ENCODE measurements at places on chromosomes 3 and 15.

- no peak for DNase-seq
Observed at GRCh38 chr3:186281176-186281575, 80.9 kb downstream of the DGKG start.

GRCh38 chr3:168040607-168041208 is 55.0 kb downstream of the GOLIM4 start:
- no peak for DNase-seq

- no peak for DNase-seq
Observed at GRCh38 chr3:172204716-172205115, 165.3 kb downstream of the FNDC3B start.

DNA sequence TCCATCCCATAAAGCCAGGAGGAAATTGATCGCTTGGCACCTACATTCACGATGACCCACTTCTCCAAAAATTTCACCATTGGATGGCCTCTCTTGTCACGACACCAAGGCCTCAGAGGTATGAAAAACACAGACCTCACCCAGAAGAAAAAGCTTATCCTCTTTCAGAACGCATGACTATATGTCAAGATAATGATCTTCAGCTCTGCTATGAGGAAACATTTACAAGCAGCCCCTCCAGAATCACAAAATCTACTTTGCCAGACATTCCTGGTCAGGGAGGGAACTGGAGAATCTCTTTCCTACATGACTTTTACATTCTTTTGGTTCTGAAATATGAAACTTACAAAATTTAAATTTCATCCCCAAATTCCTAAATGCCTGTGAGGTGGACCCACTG is 122.7 kb downstream of the WNT5A start:
- no peak for DNase-seq

DNA sequence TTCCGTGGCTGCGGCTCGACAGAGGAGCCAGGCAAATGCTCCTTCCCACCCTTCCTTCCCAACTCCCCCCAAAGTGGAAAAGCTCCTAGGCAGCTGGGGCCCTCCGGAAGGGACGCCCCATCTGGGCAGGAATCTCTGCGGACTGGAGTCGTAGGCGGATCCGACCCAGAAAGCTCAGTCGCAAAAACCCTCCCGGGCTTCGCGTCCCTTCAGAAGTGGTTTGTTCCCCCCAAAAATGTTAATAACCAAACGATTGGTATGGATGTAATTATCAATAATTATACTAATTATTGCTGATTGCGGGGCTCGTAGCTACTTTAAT is 3.8 kb downstream of the RNU6-1 start:
- no peak for DNase-seq

- no peak for DNase-seq
Observed at GRCh38 chr3:139532976-139533375, 6.6 kb downstream of the RBP1 start.

GRCh38 chr3:171556148-171556547 is 95.9 kb upstream of the TNIK start:
- no peak for DNase-seq

- no peak for DNase-seq
Observed at GRCh38 chr15:57820119-57820518, 113.6 kb downstream of the POLR2M start.

DNA sequence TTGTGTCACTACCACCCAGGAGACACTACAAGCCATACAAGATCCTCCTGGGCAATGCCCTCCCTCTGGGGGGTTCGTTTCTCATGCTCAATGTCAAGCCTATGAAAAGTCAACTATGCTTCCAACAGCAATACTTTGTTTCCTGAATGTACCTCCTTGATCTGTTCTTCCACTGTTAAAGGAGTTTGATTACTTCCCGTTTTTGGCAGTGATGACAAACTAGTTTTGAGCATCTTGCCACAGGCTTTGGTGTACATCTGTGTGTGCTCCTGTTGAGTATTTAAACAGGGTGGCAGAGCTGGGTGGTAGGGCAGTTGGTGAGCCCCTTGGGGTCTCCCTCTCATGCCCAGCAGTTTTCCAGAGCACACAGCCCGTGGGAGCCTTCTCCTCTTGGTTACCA is 81.4 kb downstream of the IL12A start:
- no peak for DNase-seq

- DNase-seq = no peak
Observed at GRCh38 chr15:101578443-101578894, 73.7 kb downstream of the TM2D3 start.

DNA sequence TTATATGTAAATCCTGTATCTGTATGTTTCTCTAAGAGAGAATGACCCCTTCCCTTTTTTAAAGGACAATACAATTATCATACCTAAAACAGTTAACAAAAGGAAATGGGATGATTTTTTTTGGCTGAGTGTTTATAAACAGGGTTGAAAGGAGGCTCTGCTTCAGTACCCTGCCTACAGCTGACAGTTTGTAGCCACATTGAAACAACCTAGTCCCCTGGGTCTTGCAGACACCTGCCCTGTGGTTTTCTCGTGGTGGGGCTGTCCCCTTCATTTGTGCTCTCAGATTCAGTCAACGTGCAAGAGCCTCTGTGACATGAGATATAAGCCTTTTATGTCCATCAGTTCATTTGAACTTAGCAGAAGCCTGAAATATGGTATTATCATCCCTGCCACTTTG is 2.3 kb upstream of the HMCES start:
- DNase-seq = no peak

GRCh38 chr3:122502941-122503340 is 11.8 kb downstream of the KPNA1 start:
- no peak for DNase-seq

- DNase-seq = no peak
Observed at GRCh38 chr3:67414740-67415139, 239.7 kb downstream of the SUCLG2 start.

GRCh38 chr3:32138545-32139104 is 32.2 kb downstream of the GPD1L start:
- no peak for DNase-seq

GRCh38 chr15:34759347-34759746 is 4.5 kb upstream of the GJD2 start:
- no peak for DNase-seq

DNA sequence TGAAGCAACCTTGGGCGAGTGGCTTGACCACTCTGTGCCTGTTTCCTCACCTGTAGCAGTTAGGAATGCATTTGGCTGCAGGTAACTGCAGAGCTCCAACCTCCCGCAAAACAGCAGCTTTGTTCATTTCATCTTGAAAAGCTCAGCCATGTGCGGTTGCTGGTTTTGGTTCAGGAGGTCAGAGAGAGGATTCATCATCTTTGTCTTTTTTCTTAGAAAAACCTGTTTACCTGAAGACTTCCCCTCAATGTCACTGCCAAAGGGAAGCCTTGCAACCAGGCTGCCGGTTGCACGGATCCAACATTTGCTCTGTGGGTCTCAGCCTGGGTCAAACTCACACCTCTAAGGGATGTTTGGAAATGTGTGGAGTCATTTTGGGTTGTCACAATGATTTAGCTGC is 16.4 kb upstream of the FURIN start:
- DNase-seq = no peak

- DNase-seq = no peak
Observed at GRCh38 chr3:100518983-100519382, 26.6 kb downstream of the TMEM45A start.

DNA sequence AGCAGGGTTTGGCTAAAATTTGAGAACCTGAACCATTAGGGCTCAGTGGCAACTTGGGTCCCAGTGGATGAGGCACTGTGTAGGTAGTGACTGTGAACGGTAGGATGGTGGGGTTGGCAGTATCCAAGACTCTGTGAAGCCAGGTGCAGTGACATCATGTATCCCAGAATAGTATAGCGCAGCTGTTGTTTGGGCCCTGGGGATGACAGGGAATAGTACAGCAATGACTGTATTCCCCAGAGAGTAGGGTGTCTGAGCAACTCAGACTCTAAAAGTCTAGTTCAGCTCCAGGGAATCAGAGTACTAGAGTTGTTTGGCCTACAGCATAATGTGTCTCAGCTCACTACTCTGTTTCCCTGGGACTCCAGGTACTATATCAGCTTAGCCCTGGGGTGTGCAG is 20.7 kb upstream of the PPP2R3A start:
- DNase-seq = no peak

GRCh38 chr3:161455962-161456361 is 40.6 kb upstream of the OTOL1 start:
- DNase-seq = no peak

DNA sequence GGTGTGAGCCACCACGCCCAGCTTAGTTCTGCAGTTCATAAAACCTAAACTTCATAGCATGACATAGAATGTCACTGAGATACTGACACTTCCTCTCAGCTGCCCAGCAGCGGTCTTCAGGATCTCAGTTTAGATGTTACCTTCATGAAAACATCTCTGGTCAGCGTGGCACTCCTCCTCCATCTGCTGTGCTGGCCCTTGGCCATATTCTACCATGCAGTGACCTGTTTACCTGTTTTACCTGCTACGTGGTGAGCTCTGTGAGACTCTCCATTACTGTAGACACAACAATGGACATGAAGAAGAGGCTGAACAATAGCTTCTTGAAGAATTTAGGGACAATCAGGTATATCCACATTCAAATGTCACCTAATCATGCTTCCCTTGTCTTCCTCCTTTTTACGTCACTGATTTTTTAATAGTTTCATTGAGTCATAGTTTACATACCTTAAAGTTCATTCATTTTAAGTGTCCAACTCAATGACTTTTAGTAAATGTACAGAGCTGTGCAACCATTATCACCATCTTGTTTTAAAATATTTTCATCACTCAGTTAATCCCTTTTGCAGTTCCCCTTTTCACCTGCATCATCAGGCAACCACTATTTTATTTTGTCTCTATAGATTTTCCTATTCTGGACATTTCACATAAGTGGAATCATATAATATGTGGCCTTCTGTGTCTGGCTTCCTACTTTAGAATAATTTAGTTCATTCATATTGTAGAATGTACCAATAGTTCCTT is 32.2 kb upstream of the PTPN23 start:
- DNase-seq = no peak

DNA sequence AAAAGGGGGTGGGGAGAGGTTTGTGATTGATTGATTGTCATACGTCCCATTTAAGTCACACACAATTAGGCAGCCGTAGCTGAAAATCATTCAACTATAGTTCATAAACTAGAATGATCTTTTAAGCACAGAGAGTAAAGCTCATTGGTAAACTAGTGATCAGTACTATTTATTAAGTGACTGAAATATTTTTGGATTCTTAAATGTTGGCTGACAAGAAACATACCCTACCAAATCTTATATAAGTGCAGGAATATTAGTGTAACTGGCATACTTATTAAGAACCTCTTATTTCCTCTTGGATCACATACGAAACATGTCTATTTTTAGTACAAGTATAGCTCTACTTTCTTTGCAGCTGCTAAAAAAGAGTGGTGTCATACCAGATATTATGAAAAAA is 8.4 kb upstream of the ABHD10 start:
- DNase-seq = no peak

GRCh38 chr3:54261141-54261540 is 138.8 kb downstream of the CACNA2D3 start:
- DNase-seq = no peak

DNA sequence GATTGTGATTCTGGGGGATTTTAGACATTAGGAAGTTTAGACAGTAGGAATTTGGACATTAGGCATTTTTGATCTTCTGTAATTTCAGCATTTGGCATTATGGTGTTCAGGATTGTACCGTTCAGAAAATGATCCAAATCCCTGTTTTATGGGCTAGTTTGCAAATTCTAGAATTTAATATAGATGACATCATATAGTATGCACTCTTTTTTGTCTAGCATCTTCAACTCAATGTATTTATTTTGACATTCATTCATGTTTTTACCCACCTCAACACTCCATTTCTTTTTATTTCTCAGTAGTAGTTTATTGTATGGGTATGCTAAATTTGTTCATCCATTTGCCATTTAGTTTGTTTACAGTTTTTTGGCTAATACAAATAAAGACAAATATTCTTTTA is 105.3 kb upstream of the ZPLD1 start:
- DNase-seq = no peak

- no peak for DNase-seq
Observed at GRCh38 chr3:37626736-37627565, 234.7 kb upstream of the CTDSPL start.

- no peak for DNase-seq
Observed at GRCh38 chr15:60417112-60417511, 19.3 kb upstream of the ANXA2 start.

DNA sequence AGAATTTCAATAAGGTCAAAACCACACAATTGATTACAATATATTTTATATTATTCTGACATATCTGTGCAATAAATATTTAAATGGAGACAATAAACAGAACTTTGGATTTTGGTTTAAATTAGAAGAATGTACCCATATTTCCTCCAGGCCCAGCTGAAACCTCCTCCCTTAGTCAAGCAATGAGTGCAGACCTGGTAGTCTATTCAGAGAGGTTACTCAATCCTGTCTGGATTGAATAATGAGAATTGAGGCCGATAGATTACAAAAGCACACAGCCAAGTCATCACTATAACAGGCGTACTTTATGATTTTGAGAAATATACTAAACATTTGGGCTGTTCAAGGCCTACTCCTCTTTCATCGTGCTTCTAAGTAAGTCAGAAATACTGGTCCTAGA is 114.5 kb upstream of the STRIT1 start:
- no peak for DNase-seq

- DNase-seq = no peak
Observed at GRCh38 chr3:189688262-189688661, 57.1 kb downstream of the TP63 start.

DNA sequence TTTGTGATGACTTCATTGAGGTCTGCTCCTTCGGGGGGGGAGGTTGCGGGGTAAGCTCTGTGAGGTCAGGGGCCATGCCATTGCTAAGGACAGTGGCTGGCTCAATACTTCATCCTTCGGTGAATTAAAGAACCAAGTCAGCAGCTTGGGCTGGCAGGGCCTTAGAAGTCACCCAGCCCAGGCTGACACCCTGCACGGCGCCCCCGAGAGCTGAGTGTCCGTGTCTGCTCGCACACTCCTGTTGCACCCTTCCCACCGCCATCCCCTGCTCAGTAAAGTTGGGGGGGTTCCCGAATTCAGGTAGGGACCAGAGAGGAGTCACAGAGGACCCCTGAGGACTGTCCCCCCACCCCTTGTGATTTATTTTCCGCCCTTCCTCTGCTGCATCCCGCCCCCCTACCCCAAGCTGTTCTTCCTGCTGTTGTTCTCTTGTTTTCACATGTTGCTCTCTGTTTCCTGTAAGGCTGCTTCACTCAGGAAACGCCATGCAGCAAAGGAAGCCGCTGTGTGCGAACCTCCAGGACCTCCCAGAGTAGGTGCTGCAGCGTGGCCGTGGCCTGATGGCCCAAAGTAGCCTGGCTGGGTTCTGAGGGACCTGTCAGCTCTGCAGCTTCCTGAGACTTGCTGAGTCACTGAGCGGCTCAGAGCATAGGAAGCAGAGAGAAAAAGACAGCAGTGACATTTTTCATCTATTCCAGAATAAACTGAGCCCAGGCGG is 14.4 kb downstream of the EFCC1 start:
- no peak for DNase-seq

DNA sequence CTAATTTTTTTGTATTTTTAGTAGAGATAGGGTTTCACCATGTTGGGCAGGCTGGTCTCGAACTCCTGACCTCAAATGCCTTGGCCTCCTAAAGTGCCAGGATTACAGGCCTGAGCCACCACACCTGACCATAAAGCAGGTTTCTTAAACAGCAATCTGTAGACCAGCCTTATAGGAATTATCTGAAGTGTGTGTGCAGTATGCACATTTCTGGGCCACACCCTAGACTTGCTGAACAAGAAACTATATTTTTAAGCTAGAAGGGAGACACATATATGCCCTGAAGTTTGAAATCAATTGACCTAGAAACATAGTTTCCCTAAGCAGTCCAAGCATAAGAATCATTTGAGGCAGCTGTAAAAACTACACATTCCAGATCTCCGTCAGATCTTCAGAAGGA is 805.7 kb downstream of the TUSC7 start:
- no peak for DNase-seq

- DNase-seq = no peak
Observed at GRCh38 chr3:185526349-185526951, 25.9 kb downstream of the LIPH start.

- DNase-seq = no peak
Observed at GRCh38 chr3:147257944-147258343, 148.4 kb downstream of the ZIC4 start.

Data from stimulated activated CD8-positive, alpha-beta memory T cell treated with anti-CD3 and anti-CD28 coated beads, Interleukin-4, amount 100 ng/mL, for 4 hours (primary cell).